ENCODE measurements at places on chromosomes 7 and 10.

DNA sequence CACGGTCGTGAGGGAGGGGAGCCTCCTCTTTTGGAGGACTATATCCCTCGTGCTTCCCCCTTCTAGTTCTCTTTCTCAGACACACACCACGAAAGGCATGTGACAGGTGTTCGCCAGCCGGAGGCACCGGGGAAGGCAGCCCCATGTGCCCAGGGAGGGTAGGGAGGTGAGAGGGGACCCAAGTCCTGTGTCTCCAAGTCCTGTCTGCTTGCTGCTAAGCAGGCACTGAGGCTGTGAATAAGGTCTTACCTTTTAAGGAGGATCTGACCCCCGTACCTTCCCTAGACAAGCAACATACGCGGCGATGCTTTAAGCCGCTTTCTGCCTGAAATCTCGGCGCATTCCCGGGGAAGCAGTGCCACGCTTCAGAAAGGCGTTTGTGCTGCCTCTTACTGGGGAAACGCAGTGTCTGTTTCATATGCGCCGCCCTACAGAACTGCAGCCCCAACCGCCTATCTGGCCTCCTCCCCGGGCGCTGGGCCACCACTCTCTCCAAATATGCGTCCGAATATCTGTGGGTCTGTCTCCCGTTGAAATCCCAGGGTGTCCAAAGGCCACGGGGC lies 770 bp downstream of the PLXNA4 start:
- no peak for DNase-seq

GRCh38 chr7:108684629-108685028 lies 115.0 kb downstream of the DNAJB9 start:
- DNase-seq: no peak

DNA sequence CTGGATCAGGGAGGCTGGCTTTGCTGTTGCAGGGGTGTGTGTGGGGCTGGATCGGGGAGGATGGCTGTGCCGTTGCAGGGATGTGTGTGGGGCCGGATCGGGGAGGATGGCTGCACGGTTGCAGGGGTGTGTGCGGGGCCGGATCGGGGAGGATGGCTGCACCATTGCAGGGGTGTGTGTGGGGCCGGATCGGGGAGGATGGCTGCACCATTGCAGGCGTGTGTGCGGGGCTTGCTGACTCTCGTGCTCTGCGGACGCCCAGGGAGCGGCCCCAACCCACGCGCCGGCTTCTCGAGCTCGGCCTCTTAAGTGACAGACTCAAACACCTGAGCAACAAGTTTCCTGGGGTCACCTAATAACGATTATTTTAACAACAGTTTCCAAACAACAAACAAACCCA lies 518.2 kb downstream of the DNAJB6 start:
- no peak for DNase-seq

DNA sequence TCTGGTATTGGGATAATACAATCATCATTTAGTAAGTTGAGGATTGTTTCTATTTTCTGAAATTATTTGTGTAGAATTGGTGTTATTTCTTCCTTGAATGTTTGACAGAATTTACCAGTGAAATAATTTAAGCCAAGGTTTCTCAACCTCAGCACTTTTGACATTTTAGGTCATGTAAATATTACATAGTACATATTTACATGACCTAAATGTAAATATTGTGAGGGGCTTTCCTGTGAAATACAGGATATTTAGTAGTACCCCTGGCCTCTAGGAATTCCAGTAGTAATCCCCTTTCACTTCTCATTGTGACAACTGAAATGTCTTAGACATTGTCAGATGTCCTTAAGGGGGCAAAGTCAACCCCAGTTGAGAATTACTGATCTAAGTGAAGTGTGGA lies 59.8 kb downstream of the TBC1D12 start:
- no peak for DNase-seq

DNA sequence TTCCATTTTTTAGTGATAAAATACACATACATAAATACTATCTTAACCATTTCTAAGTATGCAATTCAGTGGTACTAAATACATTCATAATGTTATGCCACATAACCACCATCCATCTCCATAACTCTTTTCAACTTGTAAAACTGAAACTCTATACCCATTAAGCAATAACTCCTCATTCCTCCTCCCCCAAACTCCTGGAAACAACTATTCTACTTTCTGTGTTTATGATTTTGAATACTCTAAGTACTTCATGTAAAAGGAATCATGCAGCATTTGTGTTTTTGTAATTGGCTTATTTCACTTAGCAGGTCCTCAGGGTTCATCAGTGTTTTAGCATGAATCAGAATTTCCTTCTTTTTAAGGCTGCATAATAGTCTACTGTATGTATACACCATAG lies 131.8 kb downstream of the TES start:
- DNase-seq: no peak

GRCh38 chr10:44517635-44518034 lies 132.7 kb upstream of the CXCL12 start:
- no peak for DNase-seq

- DNase-seq: no peak
Measured at GRCh38 chr10:123103944-123104343, 31.8 kb upstream of the HMX3 start.

DNA sequence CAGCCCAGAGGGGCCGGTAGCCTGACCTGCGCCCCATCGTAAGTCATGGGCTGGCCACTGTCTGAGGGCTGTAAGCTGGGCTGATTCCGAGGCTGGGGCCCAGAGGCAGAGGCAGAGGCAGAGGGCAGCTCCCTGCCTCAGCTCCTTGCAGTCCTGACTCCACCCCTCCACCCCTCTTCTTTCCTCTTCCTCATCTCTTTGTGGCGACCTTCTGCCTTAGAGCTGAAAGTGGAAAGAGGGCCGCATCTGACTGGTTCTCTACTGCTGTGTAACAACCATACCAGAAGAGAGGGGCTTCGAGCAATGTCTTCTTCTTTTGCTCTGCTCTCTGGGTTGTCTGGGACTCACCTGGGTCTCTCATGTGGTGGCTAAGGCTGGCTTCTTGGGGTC lies 179.1 kb downstream of the RPS24 start:
- no peak for DNase-seq
